ENCODE measurements at places on chromosomes 12 and 14.

GRCh38 chr14:91029456-91030217, 30.8 kb downstream of the RPS6KA5 start:
- no peak for DNase-seq

- DNase-seq, result no peak
Measured at GRCh38 chr12:127621366-127621765, 645.6 kb upstream of the TMEM132C start.

DNA sequence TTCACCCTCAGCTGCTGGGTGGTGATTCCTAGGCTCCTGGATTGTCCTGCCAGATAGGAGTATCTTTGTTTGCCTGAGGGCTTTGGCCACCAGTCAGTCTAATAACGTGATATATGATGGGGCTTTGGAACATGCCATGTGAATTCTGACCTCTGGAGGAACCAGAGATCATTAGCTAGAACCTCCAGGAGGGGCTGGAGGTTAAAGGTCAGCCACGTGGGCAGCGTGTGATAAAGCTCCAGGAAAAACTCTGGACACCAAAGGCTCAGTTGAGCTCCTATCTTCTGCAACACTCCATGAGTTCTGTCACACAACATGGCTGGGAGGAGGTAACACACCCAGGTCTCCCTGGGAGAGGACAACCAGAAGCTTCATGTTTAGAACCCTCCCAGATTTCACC, 251.1 kb downstream of the DAD1 start:
- no peak for DNase-seq

DNA sequence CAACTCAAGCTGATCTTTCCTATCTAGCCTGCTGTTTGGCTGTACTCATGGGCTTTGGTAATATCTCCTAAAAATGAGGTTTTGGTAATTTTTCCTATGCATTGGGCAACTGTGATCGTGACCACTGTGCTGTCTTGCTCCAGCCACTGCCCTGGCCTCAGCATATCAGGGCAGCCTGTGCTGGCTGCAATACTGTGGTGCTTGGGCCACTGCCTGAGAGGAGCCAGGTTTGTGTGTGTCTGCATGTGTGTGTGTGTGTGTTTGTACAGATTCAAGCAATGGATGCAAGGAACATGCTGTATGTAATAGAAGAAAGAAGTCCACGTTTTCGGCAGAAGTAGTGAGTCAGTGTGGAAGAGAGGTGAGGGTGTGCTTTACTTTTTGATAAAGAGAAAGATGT, 13.0 kb downstream of the ERG28 start:
- DNase-seq, result peak; percentile 13

DNA sequence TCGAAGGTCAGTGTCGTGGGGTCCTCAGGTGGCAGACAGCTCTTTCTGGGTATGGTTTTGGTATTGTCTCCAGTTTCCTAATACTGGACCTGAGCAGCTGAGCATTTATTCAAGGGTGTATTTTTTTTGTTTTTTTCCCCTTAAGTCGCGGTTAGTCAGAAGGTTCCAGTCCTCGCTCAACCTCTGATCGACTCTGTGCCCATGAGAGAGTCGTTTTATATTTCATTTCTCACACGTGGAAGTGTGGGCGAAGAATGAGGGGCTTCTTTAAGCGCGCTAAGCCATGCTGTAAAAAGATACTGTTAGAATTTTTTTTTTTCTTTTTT, 499 bp downstream of the MIPOL1 start:
- no peak for DNase-seq

DNA sequence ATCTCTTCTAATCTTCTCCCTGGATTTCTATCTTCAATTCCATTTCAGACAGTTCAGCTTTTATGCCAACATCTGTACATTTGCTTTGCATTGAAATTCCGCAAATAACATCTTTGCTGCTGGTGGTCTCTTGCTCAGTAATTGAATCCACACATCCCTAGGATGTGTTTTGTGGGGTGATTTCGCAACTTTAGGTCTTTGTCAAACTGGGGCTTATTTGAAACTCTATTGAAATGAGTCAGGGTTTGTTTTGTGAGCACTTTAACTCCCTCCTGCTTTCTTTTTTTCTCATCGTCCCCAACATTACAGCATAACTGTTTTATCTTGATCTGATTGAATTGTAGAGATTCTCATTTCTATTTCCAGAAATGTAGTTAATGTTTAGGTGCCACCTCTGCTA, 404.3 kb downstream of the NPAS3 start:
- DNase-seq, result no peak

DNA sequence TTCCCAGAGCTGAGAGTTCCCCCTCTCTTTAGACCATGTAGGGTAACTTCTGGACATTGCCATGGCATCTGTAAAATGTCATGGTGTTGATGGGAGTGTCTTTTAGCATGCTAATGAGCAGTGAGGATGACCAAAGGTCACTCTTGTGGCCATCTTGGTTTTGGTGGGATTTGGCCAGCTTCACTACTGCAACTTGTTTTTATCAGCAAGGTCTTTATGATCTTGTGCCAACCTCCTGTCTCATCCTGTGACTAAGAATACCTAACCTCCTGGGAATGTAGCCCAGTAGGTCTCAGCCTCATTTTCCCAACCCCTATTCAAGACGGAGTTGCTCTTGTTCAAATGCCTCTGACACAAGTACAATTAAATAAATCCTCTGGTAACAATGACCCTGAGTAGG, 244.4 kb downstream of the NEDD1 start:
- no peak for DNase-seq

GRCh38 chr14:24171422-24172260, at the start of gene REC8:
TSS of gene REC8 (plus strand) at chr14:24172080. CDS start at chr14:24172553, 473 bp downstream.
- DNase-seq, result peak; percentile 100

GRCh38 chr12:95543305-95543704, 8.0 kb downstream of the USP44 start:
- no peak for DNase-seq

GRCh38 chr14:24197056-24197450, 1.8 kb upstream of the TM9SF1 start:
- no peak for DNase-seq

DNA sequence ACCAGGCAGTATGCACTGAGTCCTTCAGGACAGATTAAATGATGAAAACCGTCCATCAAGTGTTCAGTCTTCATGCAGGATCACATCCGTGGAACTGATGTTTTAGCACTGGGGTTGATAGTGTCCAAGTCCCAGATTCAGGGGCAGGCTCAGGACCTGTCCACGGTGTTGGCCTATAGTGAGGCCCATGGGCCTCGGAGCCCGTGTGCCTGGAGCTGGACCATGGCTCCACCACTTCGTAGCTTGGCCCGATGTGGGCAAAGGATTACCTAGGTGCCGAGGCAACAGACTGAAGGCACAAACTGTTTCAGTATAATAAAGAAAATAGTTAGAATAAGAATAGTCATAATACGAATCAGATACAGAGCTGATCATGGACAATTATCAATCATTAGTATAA, 41.8 kb downstream of the DDX51 start:
- DNase-seq, result no peak

GRCh38 chr12:88313554-88313953, 171.4 kb downstream of the TMTC3 start:
- no peak for DNase-seq

DNA sequence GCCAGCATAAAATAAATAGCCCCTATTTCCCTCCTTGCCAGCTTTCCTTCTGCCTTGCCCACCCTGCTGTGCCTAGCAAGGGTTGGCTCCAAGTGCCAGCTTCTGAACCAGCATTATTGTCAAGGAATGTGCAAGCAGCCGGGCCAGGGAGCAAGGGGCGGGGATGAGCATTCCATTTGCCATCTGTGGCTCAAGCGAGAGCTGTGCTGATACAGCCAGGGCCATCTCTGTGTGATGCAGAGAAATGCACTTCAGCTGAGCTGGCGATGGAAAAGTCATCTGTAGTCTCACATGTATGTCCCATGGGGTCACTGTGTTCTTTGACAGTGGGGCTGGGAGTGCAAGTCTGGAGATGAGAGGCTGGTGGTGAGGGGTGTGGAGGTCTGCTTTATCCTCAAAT, 137.3 kb downstream of the SUDS3 start:
- DNase-seq, result no peak

- DNase-seq, result peak; percentile 100
Measured at GRCh38 chr12:52215587-52216031, 17.4 kb upstream of the KRT7 start.

GRCh38 chr12:115320967-115321366, 637.0 kb upstream of the TBX3 start:
- DNase-seq, result no peak

- peak; percentile 81 for DNase-seq
Measured at GRCh38 chr14:100030452-100031153, 34.6 kb upstream of the EVL start.

DNA sequence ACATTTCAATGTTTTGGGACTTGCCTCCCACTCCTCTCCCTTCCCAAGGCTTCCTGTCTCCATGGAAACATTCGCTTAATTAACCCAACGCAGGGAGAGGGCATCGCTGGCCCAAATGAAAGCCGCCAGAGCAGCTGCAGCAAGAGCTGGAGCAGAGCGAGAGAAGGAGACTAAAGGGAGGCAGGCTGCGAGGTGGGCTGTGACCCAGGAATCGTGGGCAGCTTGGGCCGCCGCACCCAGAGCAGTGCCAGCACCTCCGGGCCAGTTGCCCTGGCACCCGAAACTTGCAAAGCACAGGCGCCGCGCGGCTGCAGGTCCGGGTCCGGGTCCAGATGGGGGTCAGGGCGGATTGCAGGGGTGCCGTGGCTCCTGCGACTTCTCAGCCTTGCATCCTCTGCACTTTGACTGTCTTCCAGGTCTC, 43.5 kb upstream of the PTPRQ start:
- no peak for DNase-seq

- no peak for DNase-seq
Measured at GRCh38 chr12:50508970-50509663, 4.3 kb downstream of the DIP2B start.

All from NCI-H226 (cell line).